ENCODE measurements at places on chromosomes 7 and 10. TPM values are rescaled to one million over a fixed set of nuclear protein-coding genes. Genes with fewer than 3 reads are reported as not detected.

AKR1C8 gene
- not detected for total RNA-seq

GRCh38 chr10:133442967-133443924 lies 10.5 kb upstream of the SCART1 start:
- no peak overlapping the region for H3K27ac ChIP-seq
- H3K4me3 ChIP-seq = no peak overlapping the region
- no peaks in the 10 kb centered on the region for H3K27me3 ChIP-seq
- no peaks in the 10 kb centered on the region for H3K36me3 ChIP-seq

CDK13 gene
- total RNA-seq = 30.0 TPM

TMEM236 gene
- 0.56 TPM for total RNA-seq

DNA sequence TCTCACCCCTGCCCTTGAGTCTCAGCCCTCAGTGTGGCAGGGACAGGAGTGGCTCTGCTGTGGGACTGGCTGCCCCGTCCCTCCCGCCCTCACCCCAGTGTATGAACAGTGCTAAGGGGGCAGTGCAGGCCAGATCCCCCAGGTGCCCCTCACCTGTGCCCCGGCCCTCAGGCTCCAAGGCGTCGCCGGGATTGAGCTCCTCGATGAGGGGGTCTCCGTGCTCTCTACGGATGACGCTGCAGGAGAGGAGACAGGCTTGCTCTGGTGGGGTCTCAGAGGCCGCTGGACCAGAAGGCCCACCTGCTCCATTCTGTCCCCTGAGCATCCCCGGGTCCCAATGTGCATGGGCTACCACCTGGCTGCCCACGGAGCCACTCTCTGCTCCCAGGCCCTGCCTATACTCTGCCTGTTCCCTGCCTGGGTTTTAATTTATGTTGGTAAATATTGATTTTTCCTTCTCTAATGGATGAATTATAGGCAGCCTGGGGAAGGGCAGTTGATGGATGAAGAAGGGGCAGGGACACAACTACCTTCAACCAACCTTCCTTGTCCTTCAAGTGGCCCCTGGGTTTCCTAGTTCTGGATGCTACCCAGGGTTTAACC lies 47.2 kb downstream of the GOLGA7B start:
- H3K27me3 ChIP-seq = no peaks in the 10 kb centered on the region
- peaks cover 4% of the 10 kb centered on the region for H3K4me1 ChIP-seq
- no peak overlapping the region for H3K27ac ChIP-seq
- no peak overlapping the region for H3K4me3 ChIP-seq

AOC1 gene
- not detected for total RNA-seq

- no peaks in the 10 kb centered on the region for H3K27me3 ChIP-seq
- no peaks in the 10 kb centered on the region for H3K36me3 ChIP-seq
- H3K4me3 ChIP-seq = no peak overlapping the region
- no peak overlapping the region for H3K27ac ChIP-seq
- DNase-seq = no peak
Observed at GRCh38 chr7:41830271-41830670, 127.4 kb upstream of the INHBA start.

DNA sequence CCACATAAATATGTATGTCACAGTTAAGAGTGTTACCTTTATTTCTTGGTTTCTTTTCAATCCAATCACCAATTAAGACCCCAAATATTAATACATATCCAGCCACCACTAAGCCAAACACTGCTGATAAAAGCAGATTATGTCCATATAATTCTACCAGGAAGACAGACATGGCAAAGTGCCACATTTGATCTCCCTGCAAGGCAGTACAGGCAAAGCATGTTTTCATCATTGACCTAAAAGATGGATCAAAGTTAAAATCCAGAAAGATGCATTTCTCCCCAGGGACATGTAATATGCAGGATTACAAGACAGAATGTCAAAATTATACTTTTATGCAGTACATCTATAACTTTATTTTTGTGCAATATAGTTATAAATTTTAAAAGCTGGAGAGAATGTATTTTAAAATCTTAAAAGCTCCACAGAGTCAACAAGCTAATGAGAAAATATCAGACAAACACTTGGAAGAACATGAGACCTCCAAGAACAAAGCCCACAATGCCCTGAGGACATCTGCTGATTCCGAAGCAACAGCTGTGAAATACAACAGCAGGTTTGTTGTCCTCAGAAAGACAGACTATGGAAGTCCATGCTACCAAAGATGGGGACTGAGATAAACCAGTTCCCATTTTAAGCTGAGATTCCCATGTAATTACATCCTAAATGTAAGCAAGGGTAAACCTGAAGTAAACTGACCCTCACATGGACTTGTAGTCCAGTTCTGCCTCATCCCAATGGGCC lies 54.5 kb upstream of the TOMM7 start:
- no peaks in the 10 kb centered on the region for H3K4me1 ChIP-seq
- no peak overlapping the region for H3K4me3 ChIP-seq
- H3K27me3 ChIP-seq = no peaks in the 10 kb centered on the region
- no peaks in the 10 kb centered on the region for H3K36me3 ChIP-seq
- no peak for DNase-seq

BTRC gene
- total RNA-seq = 12.3 TPM

PLXNA4 gene
- 0.66 TPM for total RNA-seq

ACSM6 gene
- total RNA-seq = not detected
